Left cardiac atrium (tissue), 4 donors: ENCODE measurements at places on chromosomes 2 and 18.
A peak's percentile ranks its signal among the peaks of the same experiment; 100 is the strongest.

- DNase-seq = no peak
These were observed 430.1 kb downstream of the FBXO15 start for GRCh38 chr18:73717570-73717969.

GRCh38 chr2:223696719-223697118 is 94.6 kb upstream of the SCG2 start:
- DNase-seq = no peak

DNA sequence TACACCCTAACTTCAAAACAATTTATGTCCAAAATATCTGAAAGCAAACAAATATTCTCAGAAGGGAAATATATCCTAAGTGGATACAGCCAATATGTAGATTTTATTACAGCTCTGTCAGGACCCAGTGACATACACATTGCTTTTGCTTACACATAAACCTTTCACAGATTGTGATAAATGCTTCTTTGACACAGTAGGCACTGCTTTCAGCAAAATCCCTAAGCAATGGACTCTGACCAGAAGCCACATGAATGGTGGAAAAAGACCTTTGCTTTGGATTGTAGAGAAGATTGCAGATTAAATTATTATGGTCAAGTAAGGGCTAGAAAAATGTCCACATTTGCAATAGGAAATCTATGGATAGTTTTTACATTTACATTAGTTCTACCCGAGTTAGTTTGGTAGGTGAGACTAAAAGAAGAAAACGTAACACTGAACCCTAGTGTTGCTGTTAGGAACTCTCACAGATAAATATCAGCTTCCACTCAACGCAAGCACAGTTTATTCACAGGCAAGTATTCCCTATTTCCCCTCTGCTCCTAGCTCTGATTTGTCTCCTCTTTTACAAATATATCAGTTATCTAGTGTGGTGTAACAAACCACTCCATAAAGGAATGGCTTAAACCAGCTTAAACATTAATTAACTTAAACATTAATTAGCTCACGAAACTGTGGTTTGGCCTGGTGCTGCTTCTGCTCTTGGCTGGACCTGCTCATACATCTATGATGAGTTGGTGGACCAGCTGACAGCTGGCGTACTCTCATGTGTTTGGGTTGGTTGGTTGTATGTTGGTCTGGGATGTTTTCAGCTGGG is 23.6 kb upstream of the SERPINE2 start:
- DNase-seq = no peak

GRCh38 chr2:11422901-11423435 is 43.0 kb downstream of the E2F6 start:
- DNase-seq = no peak

DNA sequence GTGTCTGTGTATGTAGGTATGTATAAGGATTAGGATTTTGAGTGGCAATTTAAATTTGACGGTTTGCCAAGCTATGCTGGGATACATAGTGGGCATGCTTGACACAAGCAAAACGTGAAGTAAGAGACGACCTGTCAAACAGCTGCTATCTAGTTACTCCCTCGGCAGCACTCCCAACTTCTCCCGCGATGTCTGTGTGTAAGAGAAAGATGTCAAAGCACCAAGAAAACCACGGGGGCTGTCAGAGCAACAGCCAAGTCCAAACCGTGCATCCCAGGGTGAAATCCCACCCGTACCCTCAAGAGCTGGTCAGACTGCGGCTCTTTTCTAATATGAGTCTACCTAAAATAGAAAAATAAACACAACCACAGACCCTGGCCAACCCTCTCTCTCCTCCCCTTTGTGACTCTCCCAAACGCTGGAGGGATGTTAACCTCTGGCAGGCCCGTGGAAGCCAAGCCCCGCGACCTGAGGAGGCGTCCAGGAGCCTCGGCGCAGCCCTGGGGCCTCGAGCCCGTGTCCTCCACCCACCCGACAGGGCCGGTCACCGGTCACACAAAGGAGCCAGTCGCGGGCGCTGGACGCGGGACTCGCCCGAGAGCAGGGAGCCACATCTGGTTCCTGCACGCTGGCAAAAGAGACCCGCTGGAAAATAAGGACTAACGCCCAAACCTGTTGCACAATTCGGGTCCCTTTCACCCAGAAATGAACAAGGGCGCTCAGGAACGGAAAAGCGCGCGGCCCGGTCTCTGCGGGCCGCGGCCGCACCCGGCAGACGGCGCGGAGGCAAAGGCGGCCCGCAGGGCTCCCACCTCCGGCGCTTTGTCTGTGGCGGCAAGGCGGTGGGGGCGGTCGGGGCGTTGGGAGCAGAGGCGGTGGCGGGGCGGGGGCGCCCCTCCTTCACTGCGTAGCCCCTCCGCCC is 925 bp downstream of the SESTD1 start:
- peak; percentile 56 for DNase-seq

DNA sequence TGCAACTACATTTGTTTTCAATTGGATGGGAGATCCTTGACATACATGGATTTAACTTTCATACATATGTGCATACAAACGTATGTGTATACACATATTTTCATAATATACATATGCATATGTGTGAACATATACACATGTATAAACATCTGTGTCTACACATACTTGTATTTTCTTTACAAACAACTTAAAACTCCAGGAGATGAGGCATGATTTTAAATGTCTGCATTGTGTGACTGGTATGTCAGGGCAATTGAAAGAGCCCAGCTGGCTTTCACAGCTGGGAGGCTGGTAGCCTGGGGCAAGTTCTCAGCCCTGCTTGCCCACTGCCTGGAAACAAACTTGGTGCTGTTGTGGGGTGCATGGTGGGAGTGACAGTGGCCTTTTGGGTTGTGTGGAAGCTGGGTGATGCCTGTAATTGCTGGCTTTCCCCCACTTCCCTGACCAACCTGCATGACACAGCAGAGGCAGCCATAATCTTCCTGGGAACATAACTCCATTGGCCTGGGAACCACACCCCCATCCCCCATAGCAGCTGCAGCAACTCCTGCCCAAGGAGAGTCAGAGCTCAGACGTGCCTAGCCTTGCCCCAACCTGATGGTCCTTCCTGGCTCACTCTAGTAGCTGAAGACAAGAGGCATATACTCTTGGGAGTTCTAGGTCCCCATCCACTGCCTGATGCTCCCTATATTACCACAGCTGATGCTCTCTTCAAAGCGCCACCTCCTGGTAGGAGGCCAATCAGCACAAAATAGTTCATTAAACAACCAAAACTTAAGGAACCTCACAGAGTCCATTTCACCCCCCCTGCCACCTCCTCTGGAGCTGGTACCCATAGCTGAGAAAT is 158.3 kb downstream of the CERS6 start:
- no peak for DNase-seq

GRCh38 chr18:74898965-74899364 is 301.3 kb downstream of the ZNF407 start:
- no peak for DNase-seq

- no peak for DNase-seq
These were observed 276.1 kb upstream of the HDAC4 start for GRCh38 chr2:239676716-239677452.

DNA sequence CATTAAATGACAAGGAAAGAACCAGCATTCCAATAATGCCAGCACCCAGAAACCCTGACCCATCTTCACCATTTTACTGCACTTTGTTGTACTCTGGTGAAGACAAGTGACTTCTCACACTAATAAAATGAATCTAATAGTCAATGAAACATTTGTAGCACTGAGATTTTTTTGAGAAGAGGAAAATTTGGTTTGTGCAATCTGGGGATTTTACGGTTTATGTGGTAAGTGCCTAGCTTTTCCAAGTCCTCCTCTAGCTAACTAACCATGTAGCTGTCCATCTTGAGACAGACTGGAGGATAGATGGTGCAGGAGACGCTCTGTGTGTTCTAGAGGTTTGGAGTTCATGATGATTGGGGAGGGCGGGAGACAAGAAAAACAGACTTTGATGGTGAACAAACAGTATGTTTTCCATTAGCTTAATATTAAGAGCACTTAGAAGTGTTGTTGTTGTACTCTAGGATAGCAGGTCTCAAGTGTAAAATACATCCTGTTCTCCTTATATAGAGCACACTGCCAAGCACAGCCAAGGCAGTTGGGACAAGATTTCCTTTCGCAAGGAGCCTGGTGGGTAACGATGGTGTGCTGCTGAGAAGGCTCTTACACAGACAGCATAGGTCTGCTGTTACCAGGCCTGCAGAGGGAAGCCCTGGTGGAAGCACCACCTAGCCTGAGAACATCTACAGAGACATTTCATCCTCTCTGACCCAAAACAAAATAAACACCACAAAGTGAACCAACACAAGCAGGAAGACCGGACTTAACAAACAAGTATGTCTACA is 83.7 kb downstream of the BCL11A start:
- no peak for DNase-seq

DNA sequence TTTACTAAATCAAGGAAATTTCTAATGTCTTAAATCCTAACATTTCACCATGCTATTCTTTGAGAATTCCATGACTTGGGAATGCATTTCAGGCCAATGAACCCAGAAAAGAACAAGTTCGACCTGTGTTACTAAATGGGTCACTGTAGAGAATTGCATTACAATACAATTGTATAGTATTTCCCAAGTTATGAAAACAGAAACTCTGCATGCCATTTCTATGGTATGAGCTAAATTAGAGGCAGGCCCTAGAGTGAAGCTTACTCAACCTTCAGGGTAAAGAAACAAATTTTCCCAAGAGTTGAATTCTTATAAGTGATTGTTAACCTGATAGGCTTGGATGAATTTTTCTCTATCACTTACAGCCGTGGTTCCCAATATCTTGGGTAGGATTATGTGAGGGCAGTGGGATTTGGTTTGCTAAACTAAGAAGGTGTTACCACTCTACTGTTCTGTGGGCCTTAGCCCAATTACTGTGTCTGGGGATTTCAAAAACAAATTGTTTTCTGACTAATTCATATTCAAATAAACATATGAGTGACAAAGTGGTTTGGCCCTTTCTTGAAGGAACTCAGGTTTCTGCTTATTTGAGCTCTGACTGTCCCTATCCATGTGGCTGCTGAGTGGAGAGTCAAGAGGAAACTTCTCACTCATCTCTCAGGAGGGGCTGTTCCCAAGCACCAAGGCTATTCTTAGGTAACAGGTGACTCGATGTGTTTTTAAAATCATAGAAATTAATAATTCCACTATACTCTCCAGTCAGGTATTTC is 11.2 kb upstream of the SERPINB7 start:
- no peak for DNase-seq

DNA sequence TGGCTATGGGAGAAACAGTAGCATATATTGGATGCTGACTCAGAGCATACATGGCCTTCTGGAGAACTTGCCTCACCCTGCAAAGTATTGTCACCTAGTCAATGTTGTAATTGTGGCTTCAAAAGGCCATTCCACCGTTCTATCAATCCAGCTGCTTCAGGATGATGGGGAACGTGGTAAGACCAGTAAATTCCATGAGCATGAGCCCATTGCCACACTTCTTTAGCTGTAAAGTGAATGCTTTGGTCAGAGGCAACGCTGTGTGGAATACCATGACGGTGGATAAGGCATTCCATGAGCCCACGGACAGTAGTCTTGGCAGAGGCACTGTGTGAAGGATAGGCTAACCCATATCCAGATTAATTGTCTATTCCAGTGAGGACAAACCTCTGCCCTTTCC is 1300.1 kb upstream of the ACVR2A start:
- no peak for DNase-seq
